ENCODE measurements at places on chromosomes 11 and 22. TPM values are rescaled to one million over a fixed set of nuclear protein-coding genes. Genes with fewer than 3 reads are reported as not detected.

The VWCE gene
- 1.7 TPM for total RNA-seq

The LINC01488 gene
- total RNA-seq = not detected

The SART1 gene
- 43.3 TPM for total RNA-seq

The CRYBA4 gene
- not detected for total RNA-seq

- H3K4me1 ChIP-seq = no peaks in the 10 kb centered on the region
- H3K4me3 ChIP-seq = no peak overlapping the region
- H3K27me3 ChIP-seq = no peaks in the 10 kb centered on the region
- H3K27ac ChIP-seq = no peak overlapping the region
- no peak for DNase-seq
These were observed 342.5 kb downstream of the ETS1 start for GRCh38 chr11:128244871-128245270.

DNA sequence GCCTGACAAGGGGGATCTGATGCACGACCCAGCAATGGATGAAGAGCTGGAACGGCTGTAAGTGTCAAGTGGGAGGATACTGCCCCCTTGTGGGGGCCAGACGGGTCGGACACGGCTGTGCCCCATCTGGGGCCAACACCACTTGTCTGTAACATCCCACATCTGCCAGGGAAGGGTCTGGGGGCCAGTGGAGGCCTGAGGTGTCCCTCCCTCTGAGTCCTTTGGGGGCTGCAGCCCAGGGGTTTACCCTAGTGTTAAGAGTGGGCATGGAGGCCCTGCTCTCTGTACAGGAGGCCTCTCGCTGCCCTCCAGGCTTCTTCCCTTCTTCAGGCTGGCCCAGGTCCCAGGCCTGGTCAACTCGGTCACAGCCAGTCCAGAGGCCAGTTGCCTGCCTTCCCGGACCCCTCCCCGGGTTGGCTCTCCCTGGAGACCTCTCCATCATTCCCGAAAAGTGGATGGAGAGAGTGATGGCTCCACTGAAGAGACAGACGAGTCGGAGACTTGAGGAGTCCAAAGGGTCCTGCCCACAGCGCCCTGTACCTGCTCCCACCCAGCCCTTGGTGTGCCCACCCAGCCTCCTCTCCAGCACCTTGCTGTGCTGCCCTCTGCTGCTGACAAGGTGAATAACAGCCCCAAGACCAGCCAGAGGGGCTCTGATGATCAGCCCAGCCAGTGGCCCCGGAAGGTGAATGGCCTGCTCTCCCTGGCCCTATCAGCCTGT is 15.4 kb downstream of the ARFGAP2 start:
- H3K27me3 ChIP-seq = no peaks in the 10 kb centered on the region
- H3K36me3 ChIP-seq = peaks cover 23% of the 10 kb centered on the region
- no peak overlapping the region for H3K27ac ChIP-seq
- no peaks in the 10 kb centered on the region for H3K4me1 ChIP-seq
- DNase-seq = peak; percentile 56
- H3K4me3 ChIP-seq = no peak overlapping the region

- H3K27me3 ChIP-seq = peaks cover 9% of the 10 kb centered on the region
- H3K27ac ChIP-seq = no peak overlapping the region
- no peak overlapping the region for H3K4me3 ChIP-seq
- no peak for DNase-seq
- H3K36me3 ChIP-seq = no peaks in the 10 kb centered on the region
These were observed 31.0 kb upstream of the RCN1 start for GRCh38 chr11:32059686-32060462.

DNA sequence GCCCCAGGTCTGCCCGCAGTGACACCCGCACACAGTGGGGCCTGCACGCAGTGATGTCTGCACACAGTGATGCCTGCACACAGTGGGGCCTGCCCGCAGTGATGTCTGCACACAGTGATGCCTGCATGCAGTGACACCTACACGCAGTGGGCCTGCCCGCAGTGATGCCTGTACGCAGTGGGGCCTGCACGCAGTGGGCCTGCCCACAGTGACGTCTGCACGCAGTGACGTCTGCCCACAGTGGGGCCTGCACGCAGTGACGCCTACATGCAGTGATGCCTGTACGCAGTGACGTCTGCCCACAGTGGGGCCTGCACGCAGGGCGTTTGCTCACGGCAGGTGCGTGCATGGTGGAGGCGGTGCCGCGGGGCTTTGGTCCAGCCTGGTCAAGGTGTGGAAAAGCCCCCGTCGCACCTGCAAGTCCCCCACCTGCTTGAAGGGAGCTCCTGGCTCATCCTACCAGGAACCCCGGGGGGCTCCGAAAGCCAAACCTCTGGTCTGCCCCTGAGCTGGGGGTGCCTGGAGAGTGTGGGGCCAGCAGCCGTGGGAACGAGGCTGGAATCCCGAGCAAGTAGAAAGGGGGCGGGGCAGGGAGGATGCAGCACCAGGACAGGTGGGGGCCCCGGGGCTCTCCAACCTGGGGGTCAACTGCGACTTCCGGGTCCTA is 8.9 kb upstream of the SYT8 start:
- H3K27ac ChIP-seq = no peak overlapping the region
- peaks cover 8% of the 10 kb centered on the region for H3K4me1 ChIP-seq
- DNase-seq = no peak

GRCh38 chr22:47001288-47001687 is 238.8 kb downstream of the TBC1D22A start:
- no peaks in the 10 kb centered on the region for H3K36me3 ChIP-seq
- H3K27me3 ChIP-seq = no peaks in the 10 kb centered on the region
- H3K4me1 ChIP-seq = no peaks in the 10 kb centered on the region
- no peak for DNase-seq
- H3K4me3 ChIP-seq = no peak overlapping the region

DNA sequence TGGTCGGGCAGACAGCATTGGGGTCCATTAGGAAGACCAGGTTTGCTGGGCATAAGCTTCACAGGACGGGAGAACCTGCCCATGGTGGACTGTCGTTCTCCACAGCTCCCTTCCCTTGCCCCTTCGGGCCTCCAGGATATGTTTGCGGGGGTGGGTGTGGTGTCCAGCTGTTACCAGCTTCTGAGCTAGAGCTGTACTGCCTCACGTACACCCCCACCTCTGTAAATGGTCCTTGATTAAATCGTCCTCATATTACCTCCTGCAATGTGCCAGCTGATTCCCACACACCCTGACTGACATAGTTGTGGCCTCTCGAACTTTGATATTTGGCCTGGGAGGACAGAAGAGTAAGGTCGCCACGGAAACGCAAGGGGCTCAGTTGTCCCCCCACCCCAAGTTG is 16.2 kb upstream of the BCR start:
- no peak overlapping the region for H3K4me3 ChIP-seq
- DNase-seq = no peak
- no peaks in the 10 kb centered on the region for H3K4me1 ChIP-seq
- H3K27ac ChIP-seq = no peak overlapping the region
- no peaks in the 10 kb centered on the region for H3K36me3 ChIP-seq

DNA sequence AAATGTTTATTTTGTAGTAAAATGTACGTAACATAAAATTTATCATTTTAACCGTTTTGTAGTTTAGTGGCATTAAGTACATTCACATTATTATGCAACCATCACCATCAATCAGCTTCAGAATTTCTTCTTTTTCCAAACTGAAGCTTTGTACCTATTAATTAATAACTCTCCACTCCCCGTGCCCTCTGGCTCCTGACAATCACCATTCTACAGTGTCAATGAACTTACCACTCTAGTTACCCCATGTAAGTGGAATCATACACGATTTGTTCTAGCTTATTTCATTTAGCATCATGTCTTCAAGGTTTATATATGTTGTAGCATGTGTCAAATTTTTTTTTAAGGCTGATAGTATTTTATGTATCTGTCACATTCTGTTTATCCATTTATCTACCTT is 9.7 kb downstream of the TBCEL start:
- no peak overlapping the region for H3K4me3 ChIP-seq
- no peak for DNase-seq
- H3K27me3 ChIP-seq = no peaks in the 10 kb centered on the region
- no peaks in the 10 kb centered on the region for H3K4me1 ChIP-seq

DNA sequence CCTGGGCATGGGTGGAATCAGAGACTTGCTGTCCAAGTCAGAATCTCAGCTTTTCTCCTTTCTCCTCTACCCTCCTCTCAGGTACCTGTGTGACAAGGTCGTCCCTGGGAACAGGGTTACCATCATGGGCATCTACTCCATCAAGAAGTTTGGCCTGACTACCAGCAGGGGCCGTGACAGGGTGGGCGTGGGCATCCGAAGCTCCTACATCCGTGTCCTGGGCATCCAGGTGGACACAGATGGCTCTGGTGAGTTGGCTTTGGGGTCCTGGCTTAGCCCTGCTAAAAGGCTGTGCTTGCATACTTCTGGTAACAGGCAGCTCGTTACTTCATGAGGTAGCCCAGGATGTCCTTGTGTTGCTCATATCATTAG is 10.7 kb downstream of the MCM5 start:
- no peak overlapping the region for H3K4me3 ChIP-seq
- no peak for DNase-seq
- no peak overlapping the region for H3K27ac ChIP-seq
- no peaks in the 10 kb centered on the region for H3K27me3 ChIP-seq
- H3K36me3 ChIP-seq = peaks cover 16% of the 10 kb centered on the region
